ENCODE measurements at places on chromosomes 6 and 20.

DNA sequence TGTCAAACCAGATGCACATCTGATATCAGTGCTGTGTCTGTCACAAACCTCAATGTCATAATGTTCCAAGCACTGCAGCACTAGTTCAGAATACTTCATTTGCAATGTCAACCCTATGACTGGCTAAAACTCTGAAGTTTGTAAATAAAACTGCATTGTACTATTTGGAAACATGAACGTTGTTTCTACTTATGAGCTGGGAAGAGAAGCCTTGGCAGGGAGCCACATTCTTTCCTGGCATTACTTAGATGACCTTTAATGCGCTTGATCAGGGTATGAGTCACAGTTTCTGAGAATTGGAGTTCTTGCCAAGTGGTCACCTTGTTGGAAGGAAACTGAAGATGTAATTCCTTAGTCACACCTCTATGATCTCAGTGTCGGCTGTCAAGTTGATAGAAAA, 664.8 kb upstream of the MMS22L start:
- no peak for DNase-seq

GRCh38 chr20:757506-757905, 10.8 kb downstream of the SLC52A3 start:
- DNase-seq, result no peak

GRCh38 chr20:2806351-2806701, 5.9 kb upstream of the CPXM1 start:
- no peak for DNase-seq

GRCh38 chr20:38471987-38472512, 593 bp upstream of the RALGAPB start:
- DNase-seq, result no peak

GRCh38 chr20:40954521-40955165, 74.0 kb upstream of the TOP1 start:
- no peak for DNase-seq
